ENCODE measurements at places on chromosomes 11 and 22.

- no peak for DNase-seq
Measured at GRCh38 chr11:36165621-36166397, 123.4 kb downstream of the COMMD9 start.

DNA sequence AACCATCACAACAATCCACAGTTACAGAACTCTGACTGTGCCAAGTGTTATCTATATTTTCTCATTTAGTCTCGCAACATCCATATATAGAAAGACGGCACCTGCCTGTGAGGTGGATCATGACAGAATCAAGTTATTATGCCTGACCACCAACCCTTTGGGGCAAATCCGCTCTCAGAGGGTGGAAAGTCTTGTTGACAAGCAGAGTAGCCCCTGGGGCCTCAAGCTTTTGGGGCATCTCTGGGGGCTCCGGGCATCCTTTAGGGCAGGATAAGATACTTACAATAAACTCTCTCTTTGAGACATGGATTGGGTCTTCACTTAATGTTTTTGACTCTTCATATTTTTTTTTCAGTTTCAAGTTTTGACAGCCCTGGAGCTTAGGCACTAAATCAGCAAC, 150.5 kb upstream of the NAV2 start:
- no peak for DNase-seq

DNA sequence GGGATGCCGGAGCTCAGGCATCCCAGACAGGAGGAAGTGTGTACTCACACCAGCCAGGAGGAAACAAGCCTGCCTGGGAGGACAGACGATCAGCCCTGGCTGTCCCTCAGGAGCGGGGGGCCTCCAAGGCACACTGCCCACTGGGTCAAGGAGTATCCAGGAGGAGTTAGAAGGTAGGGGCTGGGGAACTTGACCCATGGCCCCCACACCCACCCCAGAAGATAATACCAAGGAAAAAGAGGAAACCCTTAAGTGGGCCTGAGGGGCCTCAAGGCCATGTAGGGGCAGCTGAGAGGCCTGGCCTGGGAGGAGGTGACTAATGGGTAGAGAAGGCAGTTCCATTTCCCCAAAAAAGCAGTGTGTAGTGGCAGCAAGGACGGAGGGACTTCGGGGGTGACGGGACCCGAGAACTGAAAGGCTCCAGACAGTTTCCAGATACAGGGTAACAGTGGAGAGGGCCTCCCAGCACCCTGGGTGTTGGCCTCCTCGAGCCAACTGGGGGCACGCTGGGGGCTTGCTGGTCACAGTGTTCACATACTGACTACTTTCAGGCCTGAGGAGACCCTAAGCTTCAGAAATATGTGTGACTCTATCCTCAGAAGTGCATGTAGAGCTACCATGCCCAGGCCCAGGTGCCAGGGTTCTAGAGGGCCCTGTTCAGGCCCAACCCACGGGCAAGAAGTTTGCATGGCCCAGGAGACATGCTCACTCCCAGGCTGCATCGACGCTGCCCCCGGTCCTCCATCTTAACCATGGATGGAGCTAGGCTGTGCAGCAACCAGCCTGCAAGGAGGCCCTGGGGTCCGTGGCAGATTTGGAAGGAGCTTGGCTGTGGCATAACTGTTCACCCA, 75.7 kb upstream of the PITPNB start:
- DNase-seq = no peak

DNA sequence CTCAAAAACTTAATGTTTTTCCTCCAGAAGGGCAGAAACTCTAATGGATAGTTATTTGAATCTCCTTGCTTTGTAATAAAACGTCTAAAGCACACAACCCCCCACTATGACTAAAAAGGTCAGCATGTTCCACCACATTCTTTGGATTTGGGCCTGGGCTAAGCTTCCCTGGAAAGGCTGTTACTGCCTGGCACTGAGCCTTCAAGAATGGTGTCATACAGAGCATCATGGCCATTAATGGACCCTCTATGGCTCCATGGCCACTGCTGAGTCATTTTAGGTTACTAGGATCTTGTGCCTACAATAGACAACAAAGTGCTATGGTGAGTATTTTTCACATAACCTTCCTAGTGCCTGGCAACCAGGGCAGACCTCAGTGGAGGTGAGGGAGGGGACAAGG, 242.6 kb upstream of the FAT3 start:
- peak; percentile 94 for DNase-seq

- DNase-seq = no peak
Measured at GRCh38 chr11:76787271-76787670, 4.1 kb downstream of the TSKU start.

- DNase-seq = no peak
Measured at GRCh38 chr11:118448294-118448693, 12.0 kb downstream of the KMT2A start.

- DNase-seq = peak; percentile 68
Measured at GRCh38 chr11:127017482-127017881, 16.9 kb upstream of the KIRREL3 start.

DNA sequence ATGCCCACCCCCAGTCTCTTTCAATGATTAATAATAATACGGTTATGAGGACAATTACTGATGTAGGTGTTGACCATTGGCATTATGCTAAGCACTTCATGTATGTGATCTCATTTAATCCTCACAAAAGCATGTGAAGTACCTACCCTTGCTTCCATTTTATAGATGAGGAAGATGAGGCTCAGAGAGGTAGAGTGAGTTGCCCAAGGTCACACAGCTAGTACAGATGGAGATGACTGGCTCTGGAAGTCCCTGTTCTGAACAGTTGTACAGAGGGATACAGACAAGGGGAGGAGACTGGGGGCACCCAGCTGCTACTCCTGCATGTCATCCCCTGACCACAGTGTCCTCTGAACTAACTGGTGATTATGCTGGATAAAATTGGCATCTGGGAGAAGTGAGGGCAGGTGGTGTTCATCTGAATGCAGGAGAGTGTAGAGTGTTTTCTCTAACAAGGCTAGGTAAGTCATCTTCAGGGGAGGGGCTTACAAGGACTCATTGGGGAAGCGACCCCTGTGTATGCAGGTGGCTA, 43.2 kb downstream of the KIAA1671 start:
- no peak for DNase-seq

GRCh38 chr22:30265823-30266444, 717 bp downstream of the OSM start:
- DNase-seq = no peak

DNA sequence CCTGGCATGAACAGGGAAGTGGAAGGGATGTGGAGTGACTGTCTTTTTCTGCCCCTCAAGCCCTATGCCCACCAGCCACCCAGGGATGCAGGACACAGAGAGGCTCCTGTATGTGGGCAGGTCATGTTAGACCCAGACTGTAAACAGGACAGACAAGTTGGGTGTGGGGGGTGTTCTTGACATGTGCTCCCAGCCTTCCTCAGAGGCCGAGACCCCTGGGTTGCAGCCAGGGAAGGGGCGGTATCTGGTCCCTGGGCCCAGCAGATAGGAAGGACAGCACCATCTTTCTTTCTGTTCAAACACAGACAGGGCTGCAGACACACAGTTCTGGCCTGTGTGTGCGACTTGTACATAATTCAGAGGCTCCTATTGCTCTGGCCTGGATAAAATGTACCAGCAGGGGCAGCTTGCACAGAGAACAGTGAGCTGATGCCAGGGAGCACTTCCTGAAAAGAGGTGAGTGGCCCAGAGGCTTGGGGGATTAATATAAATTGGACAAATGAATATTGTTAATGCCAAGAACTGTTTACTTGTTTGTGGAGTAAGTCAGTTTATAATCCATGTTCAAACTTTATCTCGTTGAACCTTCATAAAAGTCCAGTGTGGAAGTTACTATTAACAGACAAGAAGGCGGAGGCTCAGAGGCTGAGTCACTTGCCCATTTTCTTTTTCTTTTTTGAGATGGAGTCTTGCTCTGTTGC, 16.6 kb downstream of the GDPD5 start:
- DNase-seq = no peak
